Peyer's patch (tissue), 4 donors: ENCODE measurements at places on chromosomes 2 and 18.

GRCh38 chr18:57437766-57438671, 2.8 kb downstream of the ONECUT2 start:
- DNase-seq, result no peak

- no peak for DNase-seq
Measured at GRCh38 chr2:196875414-196875813, 51.1 kb downstream of the PGAP1 start.

DNA sequence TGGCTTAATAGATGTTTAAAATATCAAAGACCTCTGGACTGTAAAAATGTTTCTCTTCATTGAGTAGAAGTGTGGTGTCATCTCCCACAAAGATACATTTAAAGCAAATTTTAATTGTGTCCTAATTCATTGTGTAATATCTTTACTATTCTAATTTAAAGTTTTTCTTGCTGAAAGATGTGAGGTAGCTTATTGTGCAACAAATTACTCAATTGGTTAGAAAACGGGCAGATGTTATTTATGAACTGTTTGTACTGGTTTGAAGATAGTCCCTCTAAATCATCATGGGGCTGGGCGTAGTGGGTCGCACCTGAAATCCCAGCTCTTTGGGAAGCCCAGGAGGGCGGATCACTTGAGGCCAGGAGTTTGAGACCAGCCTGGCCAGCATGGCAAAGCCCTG, 65.3 kb downstream of the CYBRD1 start:
- no peak for DNase-seq

GRCh38 chr2:181516992-181517391, 59.8 kb downstream of the ITGA4 start:
- no peak for DNase-seq

DNA sequence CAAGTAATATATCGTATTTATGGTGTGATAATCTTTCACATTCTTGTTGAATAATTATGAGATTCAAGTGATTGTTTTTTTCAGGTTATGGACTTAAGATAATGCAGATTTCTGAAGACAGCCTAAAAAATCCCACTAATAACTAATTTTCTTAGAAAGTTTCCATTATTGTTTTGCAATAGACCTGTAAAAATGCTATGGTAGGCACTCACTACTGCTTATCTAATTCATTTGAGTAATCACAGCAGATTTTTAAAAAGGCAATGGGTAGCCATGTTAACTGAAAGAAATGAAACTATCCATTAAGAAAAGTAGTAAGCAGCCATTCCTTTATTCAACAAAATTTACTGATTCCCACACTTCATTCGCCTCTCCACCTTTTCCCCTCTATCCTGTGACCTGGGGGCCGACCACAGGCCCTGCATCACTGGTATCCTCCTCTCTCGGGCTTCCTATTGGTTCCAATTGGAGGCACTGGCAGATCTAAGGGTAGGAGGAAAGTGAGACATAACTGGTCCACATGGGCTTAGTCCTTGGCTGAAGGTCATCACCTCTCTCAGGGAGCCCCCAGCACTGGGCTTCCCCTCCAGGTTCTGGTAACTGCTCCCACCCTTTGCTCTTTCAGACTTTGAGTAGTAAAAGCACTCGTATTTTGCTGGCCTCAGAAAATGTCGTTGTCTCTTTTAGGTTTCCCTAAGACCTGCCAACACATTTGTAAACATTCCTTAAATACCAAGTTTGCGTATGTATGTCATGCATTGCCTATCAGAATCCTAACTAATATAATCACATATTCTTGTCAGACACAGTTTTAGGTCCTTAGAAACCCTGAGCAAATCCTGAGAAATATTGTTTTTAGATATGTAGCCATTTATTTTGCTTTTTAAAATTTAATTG, 18.5 kb downstream of the RBMS1 start:
- DNase-seq, result no peak

DNA sequence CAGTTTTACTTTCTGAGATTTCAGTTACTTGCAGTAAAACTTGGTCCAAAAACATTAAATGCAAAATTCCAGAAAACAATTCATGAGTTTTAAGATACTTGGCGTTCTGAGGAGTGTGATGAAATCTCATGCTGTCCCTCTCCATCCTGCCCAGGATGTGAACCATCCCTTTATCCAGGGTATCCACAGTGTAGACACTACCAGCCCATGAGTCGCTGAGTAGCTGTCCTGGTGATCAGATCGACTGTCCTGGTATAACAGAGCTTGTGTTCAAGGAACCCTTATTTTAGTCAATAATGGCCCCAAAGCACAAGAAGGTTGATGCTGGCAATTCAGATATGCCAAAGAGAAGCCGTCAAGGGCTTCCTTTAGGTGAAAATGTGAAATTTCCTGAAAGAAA, 3.2 kb downstream of the SP100 start:
- no peak for DNase-seq

DNA sequence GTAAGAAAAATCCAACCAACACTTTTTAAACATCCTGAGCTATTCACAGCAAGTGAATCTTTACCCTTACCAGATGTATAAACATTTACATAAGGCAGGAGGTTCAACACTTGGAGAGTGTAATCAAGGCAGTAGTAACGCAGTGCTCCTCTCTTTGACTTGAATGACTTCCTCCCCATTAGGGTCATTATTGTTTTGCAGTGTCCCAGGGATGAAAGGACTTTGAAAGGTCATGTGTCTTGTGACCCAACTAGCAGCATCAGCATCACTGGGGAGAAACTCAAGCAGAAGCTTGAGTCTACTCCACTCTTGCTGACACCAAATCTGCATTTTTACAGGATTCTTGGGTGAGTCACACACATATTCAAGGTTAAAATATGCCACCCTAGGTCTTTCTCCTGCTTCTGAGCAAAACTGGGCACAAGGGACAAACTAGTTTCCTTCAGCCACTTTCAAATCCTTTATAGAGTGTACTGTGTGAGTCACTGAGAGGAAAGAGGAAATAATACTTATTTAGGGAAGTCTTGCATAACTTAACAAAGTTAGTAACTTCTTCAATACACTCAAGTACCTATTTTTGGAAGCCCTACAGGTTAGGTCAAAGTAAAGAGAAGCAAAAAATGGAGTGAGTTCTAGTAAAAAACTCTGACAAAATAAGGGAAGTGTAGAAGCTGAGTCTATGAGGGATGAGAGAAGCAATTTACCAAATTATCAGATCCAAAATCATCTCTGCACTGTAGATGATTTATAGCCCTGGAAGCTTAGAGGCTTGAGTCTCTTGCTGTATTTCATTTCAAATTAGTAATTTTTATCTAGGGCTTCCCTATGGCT, 51.0 kb upstream of the EML4 start:
- DNase-seq, result no peak

- DNase-seq, result no peak
Measured at GRCh38 chr2:232885264-232885961, 15.3 kb downstream of the SNORC start.

GRCh38 chr18:8548186-8548585, 61.1 kb upstream of the RAB12 start:
- no peak for DNase-seq

DNA sequence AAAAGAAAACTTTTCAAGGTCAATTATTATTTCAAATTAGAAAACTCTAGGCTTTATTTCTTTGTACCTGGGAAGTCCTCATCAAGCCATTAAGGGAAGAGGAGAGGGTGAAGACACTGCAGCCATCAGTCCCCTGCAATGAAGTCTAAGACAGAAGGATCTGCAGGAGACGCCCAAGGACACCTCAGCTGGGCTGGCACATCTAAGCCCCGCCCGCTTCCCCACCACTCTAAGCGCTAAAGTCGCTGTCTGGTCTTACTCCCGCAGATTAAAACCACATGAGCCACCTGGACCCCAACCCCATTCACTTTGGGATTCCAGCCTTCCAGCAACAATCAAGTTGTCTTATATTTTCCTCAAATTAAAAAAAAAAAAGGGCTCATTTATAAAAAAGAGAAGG, 104.4 kb downstream of the AFF3 start:
- DNase-seq, result no peak
